ENCODE measurements at places on chromosomes 11 and 22.

- no peak for DNase-seq
These were observed 628.2 kb downstream of the FAM181B start for GRCh38 chr11:82105331-82105998.

- no peak for DNase-seq
These were observed 125.6 kb downstream of the AASDHPPT start for GRCh38 chr11:106202935-106203620.

DNA sequence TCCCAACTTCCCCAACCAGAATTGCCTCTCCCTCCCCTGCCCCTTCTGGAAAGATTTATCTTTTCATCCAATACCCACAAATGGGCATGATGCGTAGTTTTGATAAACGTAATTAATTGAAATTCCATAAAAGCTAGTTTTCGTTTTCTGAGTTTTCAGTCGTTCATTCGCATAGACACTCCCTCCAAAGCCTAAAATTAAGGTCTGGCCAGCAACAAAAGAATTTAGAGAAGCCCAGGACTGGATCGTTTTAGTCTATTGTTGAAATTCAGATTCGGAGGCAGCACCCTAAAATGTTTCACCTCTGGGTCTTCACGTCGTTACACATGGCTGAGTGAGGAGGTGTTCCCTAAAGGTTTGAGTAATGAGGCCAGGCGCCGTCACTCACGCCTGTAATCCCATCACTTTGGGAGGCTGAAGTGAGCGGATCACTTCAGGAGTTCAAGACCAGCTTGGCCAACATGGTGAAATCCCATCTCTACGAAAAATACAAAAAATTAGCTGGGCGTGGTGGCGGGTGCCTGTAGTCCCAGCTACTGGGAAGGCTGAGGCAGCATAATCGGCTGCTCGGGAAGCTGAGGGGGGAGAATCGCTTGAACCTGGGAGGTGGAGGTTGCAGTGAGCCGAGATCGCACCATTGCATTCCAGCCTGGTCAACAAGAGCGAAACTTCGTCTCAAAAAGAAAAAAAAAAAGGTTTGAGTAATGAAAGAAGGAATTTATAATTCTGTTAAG, 589 bp upstream of the NDUFC2 start:
- no peak for DNase-seq

DNA sequence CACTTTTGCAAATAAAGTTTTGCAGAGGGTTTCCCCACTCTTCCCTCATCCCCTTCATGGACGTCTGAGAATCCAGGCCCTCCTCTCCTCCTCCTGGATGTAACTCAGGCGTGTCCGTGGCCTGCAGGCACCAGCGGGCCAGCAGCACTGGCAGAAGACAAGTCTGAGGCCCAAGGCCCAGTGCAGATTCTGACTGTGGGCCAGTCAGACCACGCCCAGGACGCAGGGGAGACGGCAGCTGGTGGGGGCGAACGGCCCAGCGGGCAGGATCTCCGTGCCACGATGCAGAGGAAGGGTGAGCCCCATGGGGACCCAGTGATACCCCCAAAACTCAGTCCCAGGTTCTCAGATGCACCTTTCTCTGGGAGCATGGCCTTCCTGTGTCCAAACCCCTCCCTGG, 14.4 kb downstream of the TUB start:
- DNase-seq: no peak

GRCh38 chr11:107218123-107219013, 200.1 kb upstream of the GUCY1A2 start:
- DNase-seq: no peak

- DNase-seq: no peak
These were observed 113.8 kb upstream of the SORL1-AS1 start for GRCh38 chr11:121566279-121567168.

All from activated CD4-positive, alpha-beta T cell treated with anti-CD3 and anti-CD28 coated beads, Interleukin-2, amount 50 U/mL, for 48 hours (primary cell).